ENCODE measurements at places on chromosomes 11 and 22.

DNA sequence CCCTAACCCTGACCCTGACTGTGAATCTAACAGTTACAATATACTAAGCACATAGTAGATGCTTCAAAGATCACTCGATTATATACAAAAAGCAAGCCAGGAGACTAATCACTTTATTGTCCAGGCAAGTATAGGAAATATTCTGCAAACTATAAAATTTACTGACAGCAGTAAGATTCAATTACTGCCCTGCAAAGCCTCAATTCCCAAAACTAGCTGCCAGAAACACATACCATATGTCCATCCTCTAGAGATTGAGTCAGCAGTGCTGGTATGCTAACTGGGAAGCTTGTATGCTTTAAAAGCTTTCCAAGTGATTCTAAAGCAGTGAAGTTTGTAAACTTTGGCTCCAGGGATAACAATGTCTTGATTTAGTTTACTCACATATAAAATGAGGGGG lies 26.1 kb downstream of the CSTF3 start:
- no peak for DNase-seq

- DNase-seq = no peak
Measured at GRCh38 chr22:34160141-34160783, 240.0 kb upstream of the LARGE1 start.

- DNase-seq = peak; percentile 36
Measured at GRCh38 chr22:40499209-40499623, 128.8 kb downstream of the SGSM3 start.

DNA sequence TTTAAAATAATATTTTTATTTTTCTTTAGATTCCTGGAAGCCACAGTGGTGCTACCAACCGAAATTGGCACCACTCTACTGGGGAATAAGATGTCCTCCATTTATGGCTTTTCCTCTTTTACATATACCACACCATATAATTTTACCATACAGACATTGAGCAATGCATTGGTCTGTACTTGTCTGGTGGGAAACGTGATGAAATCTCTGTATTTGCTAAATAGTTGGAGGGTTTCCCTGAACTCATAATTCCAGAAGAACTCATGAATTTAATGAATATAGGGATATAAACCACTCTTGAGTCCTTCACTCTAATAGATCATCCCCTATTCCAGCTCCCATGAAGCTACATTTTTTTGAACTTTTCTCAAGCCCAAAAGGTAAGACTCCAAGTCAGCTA lies 28.0 kb upstream of the MMP13 start:
- DNase-seq = no peak

DNA sequence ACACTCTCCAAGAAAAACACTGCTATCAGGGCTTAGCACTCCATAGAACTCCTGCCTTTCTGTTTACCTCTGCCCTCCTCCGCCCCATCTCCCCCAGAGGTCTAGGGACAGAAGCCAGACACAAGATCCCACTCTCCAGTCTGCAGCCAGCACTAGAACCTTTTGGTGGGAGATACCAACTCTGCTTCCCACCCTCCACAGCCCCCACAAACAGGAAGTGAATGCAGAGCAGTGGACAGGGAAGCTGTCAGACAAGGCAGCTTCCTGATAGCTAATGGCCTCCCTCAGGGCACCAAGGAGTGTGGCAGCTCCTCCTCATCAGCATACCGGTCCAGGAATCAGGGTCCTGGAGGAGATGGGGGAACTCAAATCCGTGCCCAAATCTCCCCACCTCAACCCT lies 5.1 kb downstream of the SCN4B start:
- DNase-seq = no peak

DNA sequence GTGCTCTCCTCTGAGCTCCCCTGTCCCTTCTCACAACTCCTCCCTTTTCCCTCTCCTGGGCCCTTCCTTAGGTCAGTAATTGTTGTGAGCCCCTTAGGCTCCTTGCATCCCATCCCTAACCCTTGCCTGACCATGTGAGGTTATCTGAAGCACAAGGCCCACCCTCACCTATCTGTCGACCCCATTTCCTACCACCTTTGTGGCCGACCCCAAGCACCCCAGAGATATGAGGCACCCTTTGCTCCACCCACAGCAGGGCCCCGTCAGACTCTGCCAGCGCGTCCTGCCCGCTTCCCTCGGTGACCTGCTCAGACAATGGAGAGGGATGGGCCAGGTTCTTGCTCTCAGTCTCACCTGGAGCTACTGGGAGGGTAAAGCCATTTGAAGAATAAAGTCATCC lies 1.3 kb downstream of the GNG3 start:
- DNase-seq = no peak

DNA sequence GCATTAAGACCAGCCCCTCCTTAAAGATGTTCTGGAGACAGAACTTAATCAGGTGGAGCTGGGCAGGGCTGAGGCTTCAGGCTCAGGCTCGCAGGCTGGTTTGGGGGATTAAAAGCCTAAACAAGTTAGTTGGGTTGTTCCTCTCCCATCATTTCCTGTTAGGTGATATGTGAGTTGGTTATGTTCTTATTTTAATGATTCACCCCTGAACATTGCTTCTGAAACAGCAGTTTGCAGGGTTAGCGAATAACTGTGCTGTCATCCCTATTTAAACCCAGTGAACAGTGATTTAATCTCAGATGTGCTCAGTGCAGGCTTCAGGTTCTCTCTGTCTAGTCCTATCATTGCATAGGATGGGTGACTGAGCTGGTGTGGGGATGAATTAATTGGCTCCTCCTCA lies 47.4 kb upstream of the BIRC3 start:
- no peak for DNase-seq

- DNase-seq = no peak
Measured at GRCh38 chr11:109267293-109268095, 154.5 kb upstream of the C11orf87 start.

GRCh38 chr22:44023404-44024287 lies 456 bp upstream of the PARVB start:
- DNase-seq = peak; percentile 80

DNA sequence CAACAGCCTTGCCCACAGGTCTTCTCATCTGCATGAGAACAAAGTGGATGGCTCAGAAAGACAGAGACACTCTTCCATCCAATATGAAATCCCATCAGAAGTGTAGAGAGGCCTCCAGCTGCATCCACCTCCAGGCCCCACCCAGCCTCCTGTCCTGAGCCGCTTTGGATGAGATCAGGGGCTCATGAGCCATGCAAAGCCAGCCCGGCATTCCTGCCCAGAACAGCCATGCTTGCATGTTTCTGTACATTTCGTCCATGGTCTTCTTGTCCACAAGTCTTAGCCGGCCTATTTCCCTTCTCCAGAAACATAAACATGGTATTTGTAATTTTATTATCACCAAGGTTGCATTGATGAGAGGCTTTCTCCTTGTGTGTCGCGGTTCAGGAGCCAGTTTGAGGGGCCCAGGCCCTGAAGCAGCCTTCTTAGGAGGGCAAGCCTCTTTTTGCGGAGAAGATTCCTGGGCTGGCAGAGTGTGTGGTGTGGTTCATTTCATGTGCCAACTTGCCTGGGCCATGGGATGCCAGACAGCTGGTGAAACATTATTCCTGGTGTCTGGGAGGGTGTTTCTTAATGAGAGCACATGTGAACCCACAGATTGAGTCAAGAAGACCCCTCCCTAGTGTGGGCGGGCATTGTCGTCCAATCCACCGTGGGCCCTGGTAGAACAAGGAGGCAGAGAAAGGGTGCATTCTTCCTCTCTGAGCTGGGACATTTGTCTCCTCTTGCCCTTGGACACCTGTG lies 928.9 kb downstream of the TBC1D22A start:
- no peak for DNase-seq

- no peak for DNase-seq
Measured at GRCh38 chr11:22688914-22689313, 22.5 kb downstream of the GAS2 start.

DNA sequence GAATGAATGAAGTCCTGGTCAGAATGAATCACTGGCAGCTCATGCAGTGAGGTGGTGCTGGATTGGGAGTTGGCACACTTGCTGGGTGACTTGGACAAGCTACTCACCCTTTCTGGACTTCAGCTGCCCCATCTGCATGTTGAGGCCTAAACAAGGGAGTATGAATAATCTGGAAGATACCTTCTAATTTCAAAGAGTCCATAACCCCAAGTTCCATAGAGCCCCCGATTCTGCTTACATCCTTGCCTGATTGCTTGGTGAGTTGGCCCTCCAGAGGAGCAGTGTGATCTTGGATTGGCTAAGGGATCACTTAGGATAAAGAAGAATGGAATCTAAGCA lies 18.3 kb upstream of the ACCSL start:
- no peak for DNase-seq

GRCh38 chr11:84963240-84963639 lies 663.9 kb downstream of the DLG2 start:
- no peak for DNase-seq

DNA sequence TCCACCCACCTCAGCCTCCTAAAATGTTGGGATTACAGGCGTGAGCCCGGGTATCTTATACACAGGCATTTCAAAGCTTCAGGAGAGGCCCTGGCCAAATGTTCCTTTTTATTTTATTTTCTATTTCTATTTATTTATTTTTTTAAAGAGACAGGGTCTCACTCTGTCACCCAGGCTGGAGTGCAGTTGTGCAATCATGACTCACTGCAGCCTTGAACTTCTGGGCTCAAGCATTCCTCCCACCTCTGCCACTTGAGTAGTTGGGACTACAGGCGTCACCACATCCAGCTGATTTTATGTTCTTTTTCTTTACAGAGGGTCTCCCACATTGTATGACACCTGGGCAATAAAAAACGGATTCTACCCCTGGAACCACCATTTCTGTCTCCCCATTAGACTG lies 71.2 kb downstream of the FBXO7 start:
- DNase-seq = no peak

DNA sequence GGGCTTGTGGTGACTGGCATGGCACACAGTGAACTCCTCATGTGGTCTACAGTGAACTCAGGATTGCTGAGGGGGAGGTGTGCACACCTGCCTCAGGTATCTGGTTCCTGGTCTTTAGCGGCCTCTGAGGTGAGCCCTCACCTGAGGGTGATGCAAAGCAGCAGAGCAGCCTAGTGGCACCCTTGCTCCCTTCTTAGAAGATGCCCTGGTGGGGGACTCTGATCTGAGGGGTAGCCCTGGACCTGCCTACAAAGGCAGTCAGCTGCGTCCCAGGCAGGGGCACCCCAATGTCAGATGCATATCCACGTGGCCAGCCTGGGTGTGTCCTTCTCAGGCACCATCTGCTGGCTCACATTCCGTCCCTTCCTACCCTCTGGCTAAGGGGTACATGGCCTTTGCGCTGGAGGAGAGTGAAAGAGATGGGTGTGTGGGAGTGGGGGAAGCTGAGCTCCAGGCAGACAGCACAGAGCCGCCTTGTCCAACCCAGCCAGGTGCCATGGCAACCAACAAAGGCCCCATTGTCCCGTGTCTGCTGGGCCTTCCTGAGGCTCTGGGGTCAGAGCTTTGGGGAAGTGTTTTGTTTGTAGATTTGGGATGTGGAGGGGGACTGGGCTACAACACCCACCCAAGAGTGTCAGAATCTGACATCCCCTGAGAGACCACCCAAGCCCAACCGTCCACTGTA lies 5.8 kb downstream of the PLEKHB1 start:
- DNase-seq = no peak

GRCh38 chr11:69219991-69220390 lies 64.3 kb downstream of the SMIM38 start:
- no peak for DNase-seq

GRCh38 chr11:72111300-72112142 lies 974 bp downstream of the ANAPC15 start:
- no peak for DNase-seq

- DNase-seq = no peak
Measured at GRCh38 chr11:126102436-126102981, 39.8 kb upstream of the CDON start.

- DNase-seq = no peak
Measured at GRCh38 chr22:41157083-41157482, 48.0 kb upstream of the L3MBTL2 start.

DNA sequence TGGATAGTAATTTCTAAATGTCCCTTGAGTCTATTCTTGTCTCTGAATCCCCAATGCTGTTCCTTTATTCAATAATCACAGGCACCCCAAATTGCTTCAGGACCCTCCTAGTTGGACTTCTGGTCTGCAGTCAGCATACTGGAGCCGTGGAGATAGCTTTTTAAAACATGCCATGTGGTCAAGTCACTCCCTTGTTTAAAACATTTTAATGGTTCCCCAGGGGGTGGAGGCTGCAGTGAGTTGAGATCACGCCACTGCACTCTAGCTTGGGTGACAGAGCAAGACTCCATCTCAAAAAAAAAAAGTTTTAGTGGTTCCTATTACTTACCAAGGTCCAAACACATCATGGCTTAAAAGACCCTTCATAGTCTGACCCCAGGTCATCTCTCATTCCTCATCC lies 220.3 kb downstream of the ADAMTS15 start:
- DNase-seq = no peak

DNA sequence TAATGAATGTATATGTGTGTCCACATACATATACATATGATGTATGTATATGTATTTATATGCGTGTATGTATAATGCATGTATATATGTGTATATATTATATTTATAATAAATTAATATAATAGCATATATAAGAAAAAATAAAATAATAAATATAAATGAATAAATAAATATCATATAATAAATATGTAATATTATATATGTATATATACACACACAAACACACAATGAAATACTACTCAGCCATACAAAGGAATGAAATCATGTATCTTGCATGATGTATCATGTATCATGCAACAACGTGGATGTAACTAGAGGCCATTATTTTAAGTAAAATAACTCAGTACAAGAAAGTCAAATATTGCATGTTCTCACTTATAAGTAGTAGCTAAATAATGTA lies 788.7 kb upstream of the CHORDC1 start:
- no peak for DNase-seq

DNA sequence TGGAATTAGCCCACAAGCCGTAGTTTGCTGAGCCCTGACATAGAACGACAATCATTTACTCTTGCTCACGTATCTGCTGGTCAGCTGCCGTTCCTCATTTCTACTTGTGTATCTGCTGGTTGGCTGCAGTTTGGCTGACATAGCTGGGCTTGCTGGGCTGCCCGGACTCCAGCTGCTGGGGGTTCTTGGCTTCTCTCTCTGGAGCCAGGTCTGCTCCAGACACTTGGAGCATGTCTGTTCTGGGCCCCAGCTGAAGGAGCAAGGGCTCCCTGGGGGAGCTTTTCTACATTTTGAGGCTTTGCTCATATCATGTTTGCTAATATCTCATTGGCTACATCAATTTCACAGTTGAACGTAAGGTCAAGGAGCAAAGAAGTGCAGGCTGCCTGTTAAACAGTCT lies 47.3 kb downstream of the PRDM11 start:
- no peak for DNase-seq

Data from GM10248 (cell line).